ENCODE measurements at places on chromosomes 1 and 21.
A peak's percentile ranks its signal among the peaks of the same experiment; 100 is the strongest.

DNA sequence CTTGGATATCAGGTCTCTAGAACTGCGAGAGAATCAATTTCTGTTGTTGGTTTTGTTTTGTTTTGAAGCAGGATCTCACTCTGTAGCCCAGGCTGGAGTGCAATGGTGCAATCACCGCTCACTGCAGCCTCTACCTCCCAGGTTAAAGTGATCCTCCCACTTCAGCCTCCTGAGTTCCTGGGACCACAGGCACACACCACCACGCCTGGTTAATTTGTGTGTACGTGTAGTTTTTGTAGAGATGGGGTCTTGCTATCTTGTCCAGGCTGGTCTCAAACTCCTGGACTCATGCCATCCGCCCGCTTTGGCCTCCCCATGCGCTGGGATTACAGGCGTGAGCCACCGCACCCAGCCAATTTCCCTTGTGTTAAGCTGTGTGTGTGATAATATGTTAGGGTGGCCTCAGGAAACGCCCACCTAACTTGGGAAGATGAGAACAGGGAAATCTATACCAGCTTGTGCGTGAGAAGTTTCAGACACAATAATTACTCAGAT is 109.6 kb downstream of the SIK1 start:
- DNase-seq, result no peak

- no peak for DNase-seq
Observed at GRCh38 chr21:30646904-30647414, 4.3 kb downstream of the KRTAP20-3 start.

GRCh38 chr1:235009074-235009473 is 119.6 kb downstream of the TOMM20 start:
- no peak for DNase-seq

GRCh38 chr1:21182181-21182731 is 5.6 kb upstream of the EIF4G3 start:
- no peak for DNase-seq

DNA sequence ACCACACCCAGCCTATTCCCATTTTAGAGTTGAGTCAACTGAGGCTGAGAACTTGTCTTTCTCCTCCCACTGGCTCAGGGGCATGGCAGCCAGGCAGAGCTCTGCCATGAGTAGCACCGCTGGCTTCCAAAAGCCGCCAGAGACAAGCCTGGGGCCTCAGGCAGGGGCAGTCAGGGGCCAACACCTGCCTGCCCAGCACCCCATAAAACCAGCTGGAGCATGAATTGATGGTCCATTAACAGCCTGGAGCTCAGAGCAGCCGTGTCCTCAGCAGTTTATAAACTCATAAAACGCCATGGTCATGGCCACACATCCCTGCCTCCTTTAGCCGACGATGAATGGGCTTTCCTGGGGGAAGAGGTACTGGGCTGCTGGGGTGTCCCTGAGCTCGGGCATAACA is 50.6 kb upstream of the PAX7 start:
- DNase-seq, result no peak

GRCh38 chr1:56707379-56707778 is 62.3 kb downstream of the PRKAA2 start:
- no peak for DNase-seq

- DNase-seq, result peak; percentile 77
Observed at GRCh38 chr1:15155888-15156741, 2.6 kb downstream of the TMEM51 start.

DNA sequence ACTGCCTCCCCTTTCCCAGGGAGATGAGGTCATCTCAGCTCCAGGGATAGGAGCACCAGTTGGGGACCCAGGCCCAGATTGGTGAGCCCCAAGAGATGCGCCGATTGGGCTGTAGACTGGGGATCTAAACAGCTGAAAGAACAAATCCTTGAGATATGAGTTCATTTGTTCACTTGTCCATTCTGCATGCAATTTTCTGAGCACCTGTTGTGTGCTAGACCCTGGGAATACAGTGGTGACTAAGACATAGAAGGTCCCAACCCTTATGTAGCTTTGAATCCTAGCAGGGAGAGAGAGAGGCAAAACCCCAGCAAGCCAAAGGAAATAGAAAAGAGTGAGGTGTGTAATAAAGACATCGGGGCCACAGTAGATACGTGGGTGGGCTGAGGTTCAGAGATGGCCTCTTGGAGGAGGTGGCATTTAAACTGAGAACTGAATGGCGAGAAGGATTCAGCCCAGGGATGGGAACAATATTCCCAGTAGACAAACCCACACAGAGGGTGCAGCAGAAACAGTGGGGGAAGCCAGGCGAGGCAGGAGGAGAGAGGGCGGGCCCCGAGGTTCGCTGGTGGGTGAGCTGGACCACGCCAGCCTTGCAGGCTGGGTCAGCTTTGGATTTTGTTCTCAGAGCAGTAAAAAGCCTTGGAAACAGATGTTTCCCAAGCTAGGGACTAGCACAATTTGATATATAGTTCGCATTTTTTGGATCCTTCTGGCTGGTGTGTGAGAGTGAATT is 105.6 kb upstream of the ACTL8 start:
- no peak for DNase-seq

DNA sequence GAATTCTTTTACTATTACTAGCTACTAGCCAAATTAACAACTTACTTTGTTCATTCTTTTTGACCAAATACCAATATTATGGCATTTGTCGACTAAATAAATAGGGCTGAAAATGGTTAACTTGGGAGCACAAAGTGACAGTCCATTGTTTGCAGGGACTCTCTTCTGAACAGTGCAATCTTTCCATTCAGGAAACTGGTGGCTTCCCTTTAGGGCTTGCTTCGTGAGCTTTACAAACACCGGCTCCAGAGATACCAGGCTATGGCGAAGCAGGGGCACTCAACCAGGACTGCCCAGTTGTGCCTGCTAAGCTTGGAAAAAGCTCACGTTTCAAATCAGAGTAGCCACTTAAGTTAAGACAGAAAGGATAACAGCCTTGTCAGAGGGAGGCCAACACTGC is 12.3 kb downstream of the RAB42 start:
- no peak for DNase-seq

GRCh38 chr1:109252167-109252892 is 3.0 kb downstream of the CELSR2 start:
- DNase-seq, result no peak

- peak; percentile 6 for DNase-seq
Observed at GRCh38 chr1:228268881-228269265, 61.0 kb downstream of the OBSCN start.

- no peak for DNase-seq
Observed at GRCh38 chr1:206739411-206740076, 31.0 kb upstream of the IL19 start.

GRCh38 chr1:162878000-162878596 is 17.1 kb upstream of the CCDC190 start:
- peak; percentile 64 for DNase-seq

GRCh38 chr1:158520021-158520420 is 34.2 kb downstream of the OR6Y1 start:
- no peak for DNase-seq

DNA sequence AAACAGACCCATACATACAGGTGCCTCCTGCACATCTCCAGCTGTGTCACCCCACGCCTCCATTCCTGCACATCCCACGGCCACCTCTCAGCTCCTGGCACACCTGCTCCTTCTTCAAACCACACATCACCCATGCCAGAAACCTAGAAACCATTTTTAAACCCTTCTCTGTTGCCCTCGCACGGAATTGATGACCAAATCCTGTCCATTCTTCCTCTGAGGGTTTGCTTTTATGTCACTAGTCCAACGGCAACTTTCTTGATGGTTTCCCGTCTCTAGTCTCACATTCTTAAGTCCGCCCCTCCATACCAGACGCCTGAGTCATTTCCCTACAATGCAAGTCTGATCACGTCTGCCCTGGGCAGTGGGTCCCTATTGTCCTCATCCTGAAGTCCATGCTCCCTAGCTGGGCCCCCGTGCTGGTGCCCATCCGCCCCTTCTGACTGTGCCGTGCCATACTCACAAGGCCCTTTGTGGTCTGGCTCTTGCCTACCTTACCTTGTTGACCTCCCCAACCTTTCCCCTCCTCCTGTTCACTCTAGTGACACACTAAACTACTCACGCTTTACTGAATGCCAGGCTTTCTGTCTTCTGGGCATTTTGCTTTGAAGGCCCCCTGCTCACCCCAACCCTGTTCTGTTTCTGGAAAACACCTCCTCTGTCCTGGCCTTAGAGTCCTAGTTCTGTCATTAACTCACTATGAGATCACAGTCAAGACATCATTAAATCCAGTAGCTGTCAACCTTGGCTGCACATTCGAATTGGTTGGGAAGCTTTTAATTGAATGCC is 17.6 kb downstream of the SLC2A1 start:
- DNase-seq, result peak; percentile 64

DNA sequence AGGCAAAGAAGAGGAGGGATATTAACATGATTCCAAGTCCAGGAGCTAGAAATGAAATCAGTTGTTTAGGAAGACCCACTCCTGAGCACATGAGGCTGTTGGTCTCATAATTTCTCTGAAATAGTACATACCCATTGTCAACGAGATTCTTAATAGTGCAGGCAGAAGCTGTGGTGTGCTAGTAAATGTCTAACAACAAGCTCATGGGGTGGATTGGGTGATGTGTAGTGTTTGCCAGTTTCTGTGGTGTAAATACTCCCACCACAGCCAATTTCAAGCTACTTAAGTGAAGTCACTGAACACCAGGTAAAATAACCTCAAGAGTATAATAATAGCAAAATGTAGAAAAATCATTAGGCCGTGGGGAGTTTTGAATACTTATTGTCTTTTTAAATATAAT is 42.0 kb downstream of the SYF2 start:
- DNase-seq, result no peak

DNA sequence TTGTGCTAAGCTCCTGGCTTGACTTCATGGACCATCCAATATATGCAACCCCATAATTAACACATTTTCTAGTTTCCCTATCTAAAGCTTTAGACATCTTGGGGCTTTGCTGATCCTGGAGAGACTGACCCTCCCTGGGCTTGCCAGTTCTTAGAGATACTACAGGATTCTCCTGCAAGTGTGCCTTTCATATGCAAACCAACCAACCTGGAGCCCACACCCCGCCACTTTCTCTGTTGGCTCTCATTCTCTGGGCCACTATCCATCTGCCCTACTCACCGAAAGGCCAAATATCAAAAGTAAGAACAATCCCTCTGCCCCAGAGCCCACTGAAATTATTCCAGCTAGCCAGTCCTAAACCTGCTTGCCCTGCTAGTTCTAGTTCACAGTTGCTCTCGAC is 2.2 kb upstream of the GBP6 start:
- DNase-seq, result no peak

DNA sequence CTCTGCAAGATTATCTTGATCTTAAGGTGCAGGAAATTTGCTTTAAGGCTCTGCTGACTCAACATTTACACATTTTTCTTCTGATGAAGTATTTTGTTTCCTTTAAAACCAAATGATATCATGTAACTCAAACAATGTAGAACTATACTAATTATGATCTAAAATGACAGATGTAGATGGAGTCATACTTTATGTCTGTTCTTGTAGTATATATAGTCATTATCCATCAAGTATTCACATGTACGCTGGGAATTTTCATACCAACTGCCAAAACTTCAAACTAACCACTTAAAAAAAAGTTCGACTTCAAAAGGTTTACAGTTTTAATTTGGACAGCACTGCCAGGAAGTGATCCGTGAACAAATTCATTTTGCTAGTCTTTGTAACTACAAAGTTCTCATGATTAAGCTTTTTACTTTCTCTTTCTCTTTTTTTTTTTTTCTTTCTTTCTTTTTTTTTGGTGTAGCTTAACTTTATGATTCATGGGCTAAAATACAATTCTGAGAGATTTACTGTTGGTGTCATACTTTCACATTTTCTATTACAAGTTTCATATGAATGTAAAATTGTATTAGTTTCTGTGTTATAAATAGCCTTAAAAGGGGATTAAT is 509.0 kb upstream of the CXADR start:
- no peak for DNase-seq

GRCh38 chr1:200240656-200241055 is 169.2 kb downstream of the ZNF281 start:
- DNase-seq, result no peak

DNA sequence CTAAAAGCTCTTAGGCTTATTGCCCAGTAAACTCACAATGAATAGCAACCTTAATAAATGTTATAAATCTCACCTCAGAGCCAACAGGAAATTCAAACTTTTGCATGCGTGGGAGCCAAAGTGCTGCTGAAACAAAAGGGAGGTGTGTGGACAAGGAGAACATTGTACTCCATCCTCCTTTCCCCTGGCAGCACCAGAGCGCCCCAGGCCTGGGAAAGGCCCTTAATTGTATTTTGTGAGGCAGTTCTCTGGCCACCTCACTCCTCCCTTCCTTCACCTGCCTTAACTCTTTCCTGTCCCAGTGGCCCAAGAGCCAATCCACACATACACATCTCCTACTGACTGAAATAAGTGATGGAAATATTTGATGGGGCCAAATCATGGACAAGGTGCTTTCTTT is 648.5 kb downstream of the LMO4 start:
- no peak for DNase-seq

- DNase-seq, result no peak
Observed at GRCh38 chr1:17829579-17829978, 74.4 kb downstream of the ACTL8 start.

DNA sequence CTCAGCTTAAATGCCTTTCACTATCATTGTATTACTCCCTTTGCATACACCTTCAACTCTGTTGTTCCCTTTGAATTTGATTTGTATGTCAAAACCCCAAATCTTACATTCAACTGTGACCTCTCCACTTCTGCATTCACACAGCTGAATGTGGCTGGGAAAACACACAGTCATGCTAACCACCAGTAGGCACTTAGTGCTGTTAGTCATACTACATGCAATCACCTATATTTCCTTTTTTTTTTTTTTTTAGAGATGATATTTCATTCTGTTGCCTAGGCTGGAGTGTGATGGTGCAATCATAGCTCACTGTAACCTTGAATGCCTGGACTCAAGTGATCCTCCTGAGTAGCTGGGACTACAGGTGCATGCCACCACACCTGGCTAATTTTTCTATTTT is 16.2 kb downstream of the BTBD8 start:
- no peak for DNase-seq

DNA sequence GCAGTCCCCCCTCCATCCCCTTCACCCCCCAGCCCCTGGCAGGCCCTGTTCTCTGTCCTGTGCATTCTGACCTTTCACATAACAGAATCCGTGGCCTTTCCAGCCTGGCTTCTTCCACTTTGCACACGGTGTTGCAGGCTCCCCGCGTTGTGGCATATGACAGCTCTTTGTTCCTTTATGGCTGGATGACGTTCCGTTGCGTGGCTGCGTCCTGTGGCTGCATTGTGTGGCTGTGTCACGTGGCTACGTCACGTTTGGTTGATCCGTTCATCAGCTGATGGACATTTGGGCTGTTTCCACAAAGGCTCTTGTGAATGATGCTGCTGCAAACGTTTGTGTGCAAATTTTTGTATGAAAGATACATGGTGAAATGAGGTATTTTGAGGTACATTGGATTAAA is 53.3 kb downstream of the PDE9A start:
- DNase-seq, result no peak

GRCh38 chr1:185663771-185664296 is 70.4 kb upstream of the HMCN1 start:
- no peak for DNase-seq

GRCh38 chr21:36860736-36861594 is 105.5 kb downstream of the HLCS start:
- no peak for DNase-seq

GRCh38 chr1:200233393-200233792 is 176.4 kb downstream of the ZNF281 start:
- no peak for DNase-seq

- peak; percentile 8 for DNase-seq
Observed at GRCh38 chr1:226625832-226626576, 77.4 kb downstream of the STUM start.

- DNase-seq, result peak; percentile 68
Observed at GRCh38 chr1:54052431-54052933, 522 bp downstream of the TMEM59 start.

All from femur (tissue), 1 donor.